Mucosa of gallbladder (tissue), 1 donor: ENCODE measurements at places on chromosomes 7 and 10.

DNA sequence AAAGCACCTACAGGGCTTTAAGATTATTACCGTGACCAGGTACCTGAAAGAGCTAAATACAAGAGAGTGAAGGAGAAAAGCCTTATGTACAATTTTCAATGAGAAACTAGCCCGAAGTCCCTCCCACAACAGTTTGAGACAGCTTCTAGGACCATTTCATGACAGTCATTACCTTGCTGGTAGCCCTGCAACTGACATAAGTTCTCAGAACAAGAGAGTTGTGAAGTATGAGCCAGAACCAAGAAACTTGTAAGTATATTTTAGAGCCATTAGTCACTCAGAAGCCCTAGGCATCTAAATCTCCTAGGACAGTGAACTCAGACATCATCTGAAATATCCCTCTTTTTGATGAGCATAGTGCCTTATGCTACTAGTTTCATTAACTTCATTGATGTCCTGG lies 792.1 kb downstream of the GRM8 start:
- DNase-seq, result no peak

- no peak for DNase-seq
Observed at GRCh38 chr7:158446281-158446680, 141.3 kb downstream of the PTPRN2 start.

- DNase-seq, result peak; percentile 15
Observed at GRCh38 chr7:27420702-27421101, 178.1 kb downstream of the EVX1 start.

DNA sequence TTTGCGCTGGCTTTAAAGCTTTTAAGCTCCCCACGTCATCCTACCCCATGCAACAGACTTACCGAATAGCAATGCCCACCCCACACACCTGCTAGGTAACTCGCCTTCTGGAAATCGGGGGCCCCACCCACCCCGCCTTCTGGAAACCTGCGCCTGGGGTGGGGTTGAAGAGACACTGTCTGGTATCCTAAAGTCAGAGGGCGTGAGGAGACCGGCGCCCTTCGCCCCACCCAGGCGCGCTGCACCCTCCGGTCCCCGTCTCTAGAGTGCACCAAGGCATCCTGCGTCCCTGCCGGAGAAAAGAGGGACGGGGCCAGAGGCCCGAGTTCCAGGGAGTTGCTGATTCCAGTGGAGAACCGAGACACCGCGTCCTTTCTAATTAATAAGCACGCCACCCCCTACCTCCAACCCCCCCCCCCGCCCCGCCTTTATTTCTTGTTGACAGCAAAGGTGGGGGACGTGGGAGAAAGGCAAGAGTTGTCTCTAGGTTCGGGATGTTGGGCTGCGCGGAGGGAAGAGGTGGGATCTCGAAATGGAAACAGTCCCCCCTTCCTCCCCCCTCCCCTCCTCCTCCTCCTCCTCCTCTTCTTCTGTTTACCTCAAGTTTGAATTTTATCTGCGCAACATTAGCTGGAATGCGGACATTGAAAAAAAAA lies 220.9 kb upstream of the MKLN1 start:
- DNase-seq, result peak; percentile 43

DNA sequence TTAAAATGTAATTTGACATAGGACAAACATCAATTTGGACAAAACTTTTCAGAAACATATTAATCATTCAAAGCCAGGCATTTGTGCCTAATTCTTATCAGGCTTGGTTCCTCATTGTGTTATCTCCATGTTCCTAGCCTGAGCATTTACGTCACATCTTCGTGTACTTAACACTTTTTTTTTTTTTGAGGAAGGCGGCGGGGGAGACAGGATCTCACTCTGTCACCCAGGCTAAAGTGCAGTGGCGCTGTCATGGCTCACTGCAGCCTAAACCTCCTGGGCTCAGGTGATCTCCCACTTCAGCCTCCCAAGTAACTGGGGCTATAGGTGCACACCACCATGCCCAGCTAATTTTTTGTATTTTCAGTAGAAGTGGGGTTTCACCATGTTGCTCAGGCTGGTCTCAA lies 19.8 kb downstream of the HNRNPA2B1 start:
- no peak for DNase-seq

GRCh38 chr10:6108631-6109443 lies 20.0 kb downstream of the RBM17 start:
- DNase-seq, result no peak

- DNase-seq, result no peak
Observed at GRCh38 chr10:118258285-118258684, 83.8 kb downstream of the FAM204A start.

DNA sequence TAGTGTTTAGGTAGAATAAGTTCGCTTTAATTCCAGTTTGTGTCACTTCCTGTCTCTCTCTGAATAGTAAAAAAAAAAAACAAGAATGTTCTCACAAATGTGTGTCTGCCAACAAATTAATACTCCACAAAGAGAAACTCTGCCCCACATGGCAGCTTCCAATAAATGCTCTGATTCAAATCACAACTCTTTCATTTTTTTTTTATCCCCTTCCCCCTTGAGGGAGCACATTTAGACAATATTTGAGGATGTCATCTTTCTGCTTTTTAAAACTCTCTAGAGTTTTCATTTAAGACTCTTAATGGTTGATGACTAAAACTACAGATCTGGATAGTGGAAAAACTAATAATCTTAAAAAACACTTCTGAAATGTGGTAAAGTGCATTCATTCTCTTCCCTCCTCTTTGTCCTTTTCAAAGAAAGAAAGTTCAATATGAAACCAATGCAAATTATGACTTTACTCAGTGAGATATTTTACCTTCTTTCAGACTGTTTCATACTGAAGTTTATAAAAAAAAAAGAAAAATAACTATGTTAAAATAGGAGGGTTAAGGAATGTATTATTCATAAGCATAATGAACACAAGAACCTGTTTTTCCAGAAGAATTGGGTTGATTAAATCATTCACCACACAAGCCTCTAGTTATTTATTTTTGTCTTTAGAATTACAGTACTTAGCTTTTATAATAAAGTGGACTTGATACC lies 42.3 kb downstream of the ARID5B start:
- DNase-seq, result no peak

GRCh38 chr10:132916421-132916841 lies 25.9 kb downstream of the CFAP46 start:
- DNase-seq, result no peak

GRCh38 chr10:86899670-86900276 lies 57.6 kb downstream of the MMRN2 start:
- peak; percentile 73 for DNase-seq
